Stimulated activated CD4-positive, alpha-beta T cell treated with anti-CD3 and anti-CD28 coated beads, Interleukin-2, amount 100 ng/mL, for 24 hours (primary cell): ENCODE measurements at places on chromosomes 5 and 9.

DNA sequence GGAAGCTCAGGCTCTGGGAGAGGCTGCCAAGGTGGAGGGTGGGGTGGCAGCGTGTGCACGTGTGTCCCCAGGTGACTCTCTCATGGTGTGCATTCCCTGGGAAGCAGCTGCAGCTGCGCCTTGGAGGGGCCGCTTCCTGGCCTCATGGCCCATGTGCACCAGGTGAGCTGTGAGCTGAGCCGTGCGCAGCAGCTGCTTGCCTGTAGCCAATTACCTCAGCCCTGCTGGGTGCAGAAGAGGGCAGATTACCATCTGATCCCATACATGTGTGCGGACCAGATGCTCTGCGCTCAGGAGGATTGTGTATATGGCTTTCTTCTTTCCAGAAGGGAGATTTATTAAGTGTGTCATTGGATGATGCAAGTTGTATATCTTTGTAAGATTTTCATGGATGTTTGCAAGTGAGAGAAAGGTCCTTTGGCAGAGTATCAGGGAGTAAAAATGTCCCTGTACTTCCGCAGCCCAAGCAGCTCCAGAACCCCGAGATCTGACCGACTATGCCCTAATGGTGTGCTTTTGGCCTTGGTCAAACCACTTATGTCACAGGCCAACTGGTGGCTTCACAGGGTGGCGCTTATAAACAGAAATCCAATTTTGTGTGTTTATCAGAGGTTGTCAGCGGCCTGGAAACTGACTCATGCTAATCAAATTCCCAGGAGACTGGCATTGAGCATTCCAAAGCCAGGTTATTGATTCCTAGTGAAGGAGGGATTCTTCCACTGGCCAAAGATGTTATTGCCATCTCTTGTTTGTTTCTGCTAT lies 229.3 kb downstream of the GOLPH3 start:
- DNase-seq: no peak

DNA sequence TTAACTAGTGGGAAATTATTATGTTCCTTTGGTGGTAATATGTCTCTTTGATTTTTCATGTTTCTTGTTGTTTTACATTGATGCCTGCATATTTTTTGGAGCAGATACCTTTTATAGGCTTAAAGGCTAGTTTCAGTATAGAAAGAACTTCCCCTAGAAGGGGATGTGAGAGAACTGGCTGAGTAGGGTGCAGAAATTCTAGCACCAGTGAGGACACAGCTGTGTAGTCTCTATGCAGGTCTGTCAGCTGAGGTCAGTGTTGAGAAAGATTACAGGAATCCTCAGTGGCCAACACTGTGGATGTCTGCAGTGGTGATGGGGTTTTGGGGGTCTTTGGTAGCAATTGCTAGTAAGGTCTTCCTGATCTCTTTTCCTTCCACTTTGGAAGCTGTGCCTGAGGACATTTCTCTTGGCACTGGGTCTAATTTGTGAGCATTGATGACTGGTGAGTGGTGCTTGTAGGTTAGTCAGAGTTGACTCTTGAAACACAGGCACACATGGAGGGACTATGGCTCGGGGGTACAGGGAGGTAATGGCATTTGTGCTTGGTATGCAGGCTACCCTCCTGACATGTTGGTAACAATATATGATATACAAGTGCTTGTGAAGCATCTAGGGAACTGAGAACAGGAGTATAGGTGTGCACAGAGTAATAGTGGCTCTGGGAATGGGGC lies 221.4 kb downstream of the SPATA31D1 start:
- no peak for DNase-seq

DNA sequence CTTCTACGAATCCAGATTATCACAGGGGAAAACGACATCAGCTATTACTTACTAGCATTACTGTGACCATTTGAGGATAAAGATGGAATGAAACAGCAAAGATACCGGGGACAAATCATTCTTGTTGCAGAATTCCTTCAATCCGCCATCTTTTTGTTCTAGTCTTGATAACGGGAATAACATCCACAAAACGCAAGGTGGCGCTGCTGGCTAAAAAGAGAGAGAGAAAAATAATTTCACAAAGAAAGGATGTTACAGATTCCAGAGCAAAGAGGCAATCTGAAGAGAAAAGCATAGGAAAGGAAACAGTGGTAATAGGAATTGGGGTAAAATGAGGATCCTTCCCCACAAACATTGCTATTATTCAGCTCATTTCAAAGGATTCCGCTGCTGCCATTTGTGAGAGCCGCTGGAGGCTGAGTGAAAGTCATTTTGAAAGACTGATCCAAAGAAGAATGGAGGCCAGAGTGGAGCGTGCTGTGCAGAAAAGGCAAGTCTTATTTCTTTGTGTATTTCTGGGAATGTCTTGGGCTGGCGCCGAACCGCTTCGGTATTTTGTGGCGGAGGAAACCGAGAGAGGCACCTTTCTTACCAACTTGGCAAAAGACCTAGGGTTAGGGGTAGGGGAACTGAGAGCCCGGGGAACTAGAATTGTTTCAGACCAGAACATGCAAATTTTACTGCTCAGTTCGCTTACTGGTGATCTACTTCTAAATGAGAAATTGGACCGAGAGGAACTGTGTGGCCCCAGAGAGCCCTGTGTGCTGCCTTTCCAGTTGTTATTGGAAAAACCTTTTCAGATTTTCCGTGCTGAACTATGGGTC lies at the start of gene PCDHB7:
Gene PCDHB7, plus strand, starts transcription at position 264 of the 824 bp plus-strand sequence. Its CDS starts 192 bp downstream, at position 456.
- no peak for DNase-seq

DNA sequence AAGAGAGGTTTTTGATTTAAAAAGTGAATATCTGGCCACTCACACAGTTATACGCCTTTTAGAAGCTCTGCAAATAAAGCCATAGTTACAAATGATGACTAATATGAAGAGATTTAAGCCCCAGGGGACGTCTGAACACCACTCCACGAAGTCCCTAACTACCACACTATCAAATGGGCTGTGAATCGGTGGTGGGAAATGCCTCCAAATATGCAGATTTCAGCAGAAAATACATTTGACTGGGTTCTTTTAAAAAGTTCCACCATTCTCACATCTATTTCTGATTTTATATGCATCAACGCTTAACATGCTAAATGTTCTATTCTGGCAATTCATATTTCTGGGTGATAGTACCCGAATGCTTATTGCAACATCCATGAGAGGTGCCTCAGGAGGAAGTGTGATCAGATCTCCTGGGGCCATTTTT lies 22.5 kb downstream of the TICAM2 start:
- no peak for DNase-seq

DNA sequence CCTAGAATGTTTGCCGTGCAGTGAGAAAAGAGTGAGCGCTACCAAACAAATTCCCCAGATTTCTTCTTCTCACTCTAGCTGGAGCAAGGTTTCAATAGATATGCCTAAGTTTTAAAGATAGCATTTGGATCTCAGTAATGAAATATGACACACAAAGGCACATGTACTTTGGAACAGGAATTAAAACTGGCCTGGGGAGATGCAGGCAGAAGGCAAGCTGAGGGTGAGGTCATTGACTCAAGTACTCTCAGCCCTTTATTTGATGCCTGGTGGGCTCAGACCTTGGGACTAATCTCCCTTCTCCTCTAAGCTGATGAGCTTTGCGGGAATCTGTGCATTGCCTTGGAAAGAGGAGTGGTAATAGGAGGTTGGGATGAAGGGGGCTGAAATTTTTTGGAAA lies 323.3 kb upstream of the SLC30A5 start:
- no peak for DNase-seq

DNA sequence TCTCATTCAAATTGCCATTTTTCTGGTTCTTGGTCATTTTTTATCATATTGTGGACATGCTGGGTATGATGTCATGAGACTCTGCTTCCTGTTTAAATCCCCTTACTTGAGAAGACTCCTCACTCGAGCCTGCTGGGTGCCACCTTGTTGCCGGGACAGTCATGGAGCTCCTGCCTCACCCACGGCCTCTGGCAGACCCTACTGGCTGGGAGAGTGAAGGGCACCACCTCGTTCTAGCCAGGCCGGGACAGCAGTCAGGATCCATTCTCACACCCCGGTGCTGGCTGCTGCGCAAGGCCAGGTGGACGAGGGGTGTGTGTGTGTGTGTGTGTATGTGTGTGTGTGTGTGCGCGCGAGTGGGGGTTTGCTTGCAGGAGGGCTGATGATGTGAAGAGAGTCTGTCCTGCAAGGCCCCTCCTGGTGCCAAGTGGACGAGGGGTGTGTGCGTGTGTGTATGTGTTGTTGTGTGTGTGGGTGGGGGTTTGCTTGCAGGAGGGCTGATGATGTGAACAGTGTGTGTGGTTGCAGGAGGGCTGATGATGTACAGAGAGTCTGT lies 4.4 kb downstream of the CEP72 start:
- DNase-seq: peak; percentile 9

DNA sequence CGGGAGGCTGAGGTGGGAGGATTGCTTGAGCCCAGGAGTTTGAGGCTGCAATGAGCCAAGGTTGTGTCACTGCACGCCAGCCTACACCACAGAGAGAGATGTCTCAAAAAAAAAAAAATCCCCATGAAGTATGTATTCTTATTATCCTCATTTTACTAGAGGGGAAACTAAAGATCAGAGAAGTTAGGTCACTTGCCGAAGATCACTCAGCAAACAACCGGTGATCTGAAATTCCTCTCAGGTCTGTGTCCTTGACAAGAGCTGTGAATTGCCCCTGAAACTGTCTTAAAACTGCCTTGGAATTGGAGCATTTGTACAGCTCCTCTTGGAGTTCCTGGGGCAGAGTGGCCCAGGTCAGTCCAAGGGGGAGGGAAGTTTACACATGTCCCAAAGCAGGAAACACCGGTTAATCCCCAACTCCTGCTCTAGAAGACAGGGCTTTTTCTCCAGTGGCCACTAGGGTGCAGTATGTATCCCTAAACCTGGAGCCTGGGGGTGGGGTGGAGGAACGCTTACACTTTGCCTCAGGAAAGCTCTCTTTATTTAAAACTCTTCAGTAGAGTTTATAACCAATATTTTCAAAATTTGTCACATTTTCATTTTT lies 27.6 kb downstream of the AQP7 start:
- peak; percentile 68 for DNase-seq

- no peak for DNase-seq
Observed at GRCh38 chr9:94178927-94179326, 80.2 kb upstream of the ZNF169 start.

- DNase-seq: no peak
Observed at GRCh38 chr5:93886917-93887361, 145.5 kb upstream of the POU5F2 start.

- no peak for DNase-seq
Observed at GRCh38 chr5:158119961-158120723, 261.2 kb upstream of the CLINT1 start.
